Glutamatergic neuron (in vitro differentiated cells): ENCODE measurements at places on chromosomes 16 and 17. TPM values are rescaled to one million over a fixed set of nuclear protein-coding genes. Genes with fewer than 3 reads are reported as not detected.

The KRT24 gene
- total RNA-seq: not detected

The HEATR9 gene
- total RNA-seq: not detected

The SLC6A2 gene
- total RNA-seq: not detected

The TMC7 gene
- 2.5 TPM for total RNA-seq

The BAIAP3 gene
- total RNA-seq: 26.7 TPM

The RUNDC1 gene
- total RNA-seq: 14.0 TPM

The EPX gene
- total RNA-seq: not detected

The IGFALS gene
- 0.39 TPM for total RNA-seq

The PRR29 gene
- not detected for total RNA-seq

The KRT32 gene
- not detected for total RNA-seq

The PAQR4 gene
- 69.1 TPM for total RNA-seq

The SOX9 gene
- total RNA-seq: 1.6 TPM

The GRIN2A gene
- 6.8 TPM for total RNA-seq

The POLR2C gene
- total RNA-seq: 48.1 TPM

The CPPED1 gene
- 41.3 TPM for total RNA-seq

The MYOCD gene
- total RNA-seq: not detected

The CEMP1 gene
- total RNA-seq: not detected

The ZNF469 gene
- 0.56 TPM for total RNA-seq

The DPEP3 gene
- not detected for total RNA-seq

The IL34 gene
- 0.42 TPM for total RNA-seq

The MPV17L gene
- total RNA-seq: 0.34 TPM

The TNFRSF17 gene
- total RNA-seq: not detected

The FSCN2 gene
- total RNA-seq: 6.1 TPM

The CD300LB gene
- total RNA-seq: not detected

The KRT27 gene
- not detected for total RNA-seq

The ALOX12 gene
- not detected for total RNA-seq

The TBX6 gene
- 0.86 TPM for total RNA-seq

The MT3 gene
- total RNA-seq: not detected

The PDE6G gene
- total RNA-seq: not detected

The NME2 gene
- 245 TPM for total RNA-seq

The ARHGAP23 gene
- 23.6 TPM for total RNA-seq

The AOC2 gene
- 6.1 TPM for total RNA-seq

The RND2 gene
- 75.8 TPM for total RNA-seq

The FBXO39 gene
- total RNA-seq: not detected

The LGALS9 gene
- total RNA-seq: 6.5 TPM

The SPNS2 gene
- 73.0 TPM for total RNA-seq

The C16orf74 gene
- 2.6 TPM for total RNA-seq

The B4GALNT2 gene
- total RNA-seq: 0.98 TPM

The SEPTIN1 gene
- 2.9 TPM for total RNA-seq

The ZNF385C gene
- total RNA-seq: 1.5 TPM

The CD300H gene
- total RNA-seq: not detected

The CCL16 gene
- not detected for total RNA-seq

The TP53TG3B gene
- not detected for total RNA-seq

The HSPB9 gene
- total RNA-seq: 0.44 TPM

The GGT6 gene
- not detected for total RNA-seq
